ENCODE measurements at places on chromosomes 1 and 21.

DNA sequence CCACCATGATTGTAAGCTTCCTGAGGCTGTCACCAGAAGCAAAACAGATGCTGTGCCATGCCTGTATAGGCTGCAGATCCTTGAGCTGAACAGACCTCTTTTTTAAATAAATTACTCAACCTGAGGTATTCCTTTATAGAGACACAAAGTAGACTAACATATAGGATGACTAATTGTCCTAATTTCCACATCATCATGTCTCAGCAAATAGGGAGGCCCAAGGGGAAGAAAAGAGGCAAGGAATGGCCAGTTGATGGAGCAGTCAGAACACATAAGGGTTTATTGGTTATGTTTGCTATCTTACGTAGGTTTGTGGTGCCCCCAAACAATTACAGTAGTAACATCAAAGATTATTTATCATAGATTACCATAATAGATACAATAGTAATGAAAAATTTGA, 126.2 kb downstream of the RASAL2 start:
- DNase-seq, result no peak

- DNase-seq, result no peak
Measured at GRCh38 chr1:168972225-168972624, 134.3 kb upstream of the ATP1B1 start.

GRCh38 chr21:46478910-46479309, 20.2 kb downstream of the DIP2A start:
- DNase-seq, result no peak

DNA sequence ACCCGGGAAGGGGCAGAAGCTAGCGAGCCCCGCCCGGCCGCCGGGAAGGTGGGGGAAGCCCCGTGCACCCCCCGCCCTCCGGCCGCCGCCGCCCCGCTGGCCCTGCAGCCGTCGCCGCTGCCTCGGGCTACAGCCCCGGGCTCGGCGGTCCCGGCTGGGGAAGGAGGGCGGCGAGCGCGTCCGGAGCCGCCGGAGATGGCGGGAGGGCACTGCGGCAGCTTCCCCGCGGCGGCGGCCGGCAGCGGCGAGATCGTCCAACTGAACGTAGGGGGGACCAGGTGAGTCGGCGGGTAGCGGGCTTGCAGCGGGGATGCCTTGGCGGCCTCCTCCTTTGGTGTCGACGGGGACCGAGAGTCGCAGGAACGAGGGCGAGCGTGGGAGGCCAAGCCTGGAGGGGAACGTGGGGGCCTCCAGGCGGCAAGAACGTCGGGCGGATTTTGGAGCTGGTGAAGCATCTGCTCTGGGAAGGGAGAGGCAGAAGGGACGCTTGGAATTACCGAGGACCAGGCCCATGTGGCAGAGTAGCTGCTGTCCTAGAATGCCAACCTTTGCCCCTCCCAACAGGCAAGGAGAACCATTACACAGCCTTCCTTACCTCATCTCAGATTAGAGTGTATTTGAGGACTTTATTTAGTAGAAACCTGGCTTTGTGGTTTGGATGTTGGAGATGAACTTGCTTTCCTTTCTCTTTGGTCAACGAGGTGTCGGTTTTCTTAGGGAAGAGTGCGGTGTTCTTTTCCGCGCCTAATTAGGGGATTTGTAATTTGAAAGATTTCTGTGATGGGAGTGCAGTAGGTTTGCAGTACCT, 591 bp downstream of the KCTD3 start:
- peak; percentile 51 for DNase-seq
